ENCODE measurements at places on chromosomes 7 and 10.

DNA sequence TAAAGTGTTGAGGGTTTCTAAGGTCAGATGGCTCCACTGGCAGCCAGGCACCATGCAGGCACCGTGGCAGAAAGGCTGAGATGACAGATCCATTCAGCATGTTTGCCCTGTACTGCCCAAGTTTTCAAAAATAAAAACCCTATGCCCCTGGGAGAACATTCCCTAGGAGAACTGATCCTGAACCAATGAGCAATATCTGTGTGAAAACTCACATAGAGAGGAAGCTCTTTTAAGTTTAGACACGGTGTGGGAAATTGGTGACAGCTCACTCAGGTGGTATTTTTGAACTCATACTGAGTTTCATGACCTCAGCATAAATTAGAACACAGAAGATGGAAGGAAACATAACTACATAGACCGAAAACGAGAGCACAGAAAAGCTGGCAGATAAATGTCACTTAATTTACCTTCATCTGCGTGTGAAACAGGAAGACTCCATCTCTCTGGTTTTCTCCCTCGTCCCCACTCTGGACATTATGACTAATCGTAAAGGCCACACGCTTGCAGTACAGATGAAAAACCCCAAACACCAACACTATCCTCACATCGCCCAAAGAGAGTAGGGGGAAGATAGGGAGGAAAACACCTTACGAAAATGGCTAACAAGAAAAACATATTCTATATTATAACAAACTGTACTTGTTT, 127.8 kb downstream of the ICA1 start:
- DNase-seq = no peak

- DNase-seq = no peak
These were observed 3.7 kb downstream of the GCC1 start for GRCh38 chr7:127581716-127582115.

GRCh38 chr10:47042780-47043750, 131.8 kb downstream of the PTPN20 start:
- no peak for DNase-seq

- DNase-seq = no peak
These were observed 19.8 kb upstream of the NUP205 start for GRCh38 chr7:135537905-135538304.

DNA sequence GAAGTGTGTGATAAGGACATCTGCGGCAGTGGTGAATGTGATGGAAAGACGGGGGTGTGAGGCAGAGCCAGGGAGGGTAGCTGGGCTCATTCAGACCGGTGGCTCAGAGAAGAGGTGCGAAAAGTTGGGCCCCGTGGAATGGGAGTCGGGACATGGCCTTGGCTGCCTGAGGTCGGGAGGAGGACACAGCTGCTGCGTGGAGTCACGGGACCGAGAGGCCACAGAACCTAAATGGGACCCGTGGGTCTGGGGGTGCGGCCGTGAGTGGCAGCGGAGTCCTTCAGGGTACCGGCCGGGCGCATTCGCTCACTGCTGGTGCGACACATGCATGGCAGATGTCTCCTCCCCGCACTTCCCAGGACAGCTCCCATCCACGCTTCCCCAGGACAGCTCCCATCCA, 22.9 kb upstream of the LARP4B start:
- no peak for DNase-seq

GRCh38 chr10:60485025-60485424, 95.3 kb upstream of the ANK3 start:
- DNase-seq = no peak

- no peak for DNase-seq
These were observed 109.2 kb upstream of the AGK start for GRCh38 chr7:141441837-141442627.

GRCh38 chr7:124992851-124993562, 63.4 kb upstream of the POT1 start:
- DNase-seq = no peak

- no peak for DNase-seq
These were observed 2.9 kb upstream of the GET4 start for GRCh38 chr7:873367-874002.

All from cortex of kidney (tissue), 1 donor.